ENCODE measurements at places on chromosomes 16 and 17.
A peak's percentile ranks its signal among the peaks of the same experiment; 100 is the strongest.

- DNase-seq, result no peak
Observed at GRCh38 chr17:63833026-63833740, 5.7 kb upstream of the FTSJ3 start.

DNA sequence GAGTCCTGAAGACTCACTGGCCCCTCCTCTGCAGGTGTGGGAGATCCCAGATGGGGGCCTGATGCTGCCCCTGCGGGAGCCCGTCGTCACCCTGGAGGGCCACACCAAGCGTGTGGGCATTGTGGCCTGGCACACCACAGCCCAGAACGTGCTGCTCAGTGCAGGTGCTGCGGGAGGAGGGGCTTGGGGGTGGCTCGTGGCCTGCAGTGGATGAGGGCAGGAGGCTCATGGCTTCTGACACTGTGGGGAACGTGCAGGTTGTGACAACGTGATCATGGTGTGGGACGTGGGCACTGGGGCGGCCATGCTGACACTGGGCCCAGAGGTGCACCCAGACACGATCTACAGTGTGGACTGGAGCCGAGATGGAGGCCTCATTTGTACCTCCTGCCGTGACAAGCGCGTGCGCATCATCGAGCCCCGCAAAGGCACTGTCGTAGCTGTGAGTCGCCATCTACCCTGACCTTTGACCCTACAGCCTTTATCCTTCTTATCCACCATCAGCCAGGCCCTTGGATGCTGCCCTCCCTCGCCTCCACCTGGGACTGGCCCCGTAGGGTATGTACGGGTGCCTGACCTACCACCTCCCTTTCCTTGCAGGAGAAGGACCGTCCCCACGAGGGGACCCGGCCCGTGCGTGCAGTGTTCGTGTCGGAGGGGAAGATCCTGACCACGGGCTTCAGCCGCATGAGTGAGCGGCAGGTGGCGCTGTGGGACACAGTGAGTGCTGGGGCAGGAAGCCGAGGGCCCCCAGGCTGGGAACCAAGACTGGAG, 3.6 kb downstream of the CORO1A start:
- peak; percentile 67 for DNase-seq

DNA sequence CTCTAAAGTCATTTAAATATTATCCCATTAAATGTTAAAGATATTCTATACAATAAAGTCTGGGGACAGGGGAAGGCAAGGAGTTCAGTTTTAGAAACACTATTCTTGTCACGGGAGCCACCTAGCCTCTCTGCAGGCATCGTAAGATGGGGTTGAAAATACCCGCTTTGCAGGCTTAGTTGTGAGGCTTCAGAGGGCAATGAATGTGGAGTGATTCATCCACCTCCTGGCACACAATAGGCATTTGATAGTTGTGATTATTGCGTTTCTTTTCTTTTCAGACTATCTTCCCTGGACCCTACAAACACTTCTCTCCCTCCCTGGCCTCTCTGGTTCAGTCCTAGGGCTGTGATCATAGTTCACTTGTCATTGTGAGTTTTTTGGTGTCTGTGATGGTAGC, 19.6 kb downstream of the GLP2R start:
- no peak for DNase-seq

- DNase-seq, result no peak
Observed at GRCh38 chr17:43822570-43823190, 10.3 kb downstream of the MPP3 start.

- no peak for DNase-seq
Observed at GRCh38 chr17:77535435-77535834, 394.7 kb downstream of the SEC14L1 start.

GRCh38 chr16:85654251-85655095, 34.3 kb downstream of the GINS2 start:
- no peak for DNase-seq

- DNase-seq, result peak; percentile 36
Observed at GRCh38 chr16:11224894-11225676, 30.9 kb downstream of the SOCS1 start.

DNA sequence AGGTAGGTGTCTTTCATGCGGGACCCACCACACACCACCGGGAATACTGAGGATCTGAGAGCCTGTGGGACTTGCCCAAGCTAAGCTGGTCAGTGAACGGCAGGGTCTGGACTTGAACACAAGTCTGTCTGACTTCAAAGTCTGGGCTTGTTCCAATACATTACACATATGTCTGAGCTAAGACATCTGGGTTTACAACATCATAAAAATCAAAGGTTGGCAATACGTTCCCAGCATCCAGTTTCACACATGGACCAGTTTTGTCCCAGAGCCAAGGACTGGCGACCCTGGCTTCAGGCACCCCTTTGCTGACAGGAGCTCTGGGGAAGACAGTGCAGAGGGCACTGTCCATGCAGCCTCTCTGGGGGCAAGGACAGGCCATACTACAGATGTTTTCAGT, 27.9 kb upstream of the AXIN2 start:
- DNase-seq, result no peak

DNA sequence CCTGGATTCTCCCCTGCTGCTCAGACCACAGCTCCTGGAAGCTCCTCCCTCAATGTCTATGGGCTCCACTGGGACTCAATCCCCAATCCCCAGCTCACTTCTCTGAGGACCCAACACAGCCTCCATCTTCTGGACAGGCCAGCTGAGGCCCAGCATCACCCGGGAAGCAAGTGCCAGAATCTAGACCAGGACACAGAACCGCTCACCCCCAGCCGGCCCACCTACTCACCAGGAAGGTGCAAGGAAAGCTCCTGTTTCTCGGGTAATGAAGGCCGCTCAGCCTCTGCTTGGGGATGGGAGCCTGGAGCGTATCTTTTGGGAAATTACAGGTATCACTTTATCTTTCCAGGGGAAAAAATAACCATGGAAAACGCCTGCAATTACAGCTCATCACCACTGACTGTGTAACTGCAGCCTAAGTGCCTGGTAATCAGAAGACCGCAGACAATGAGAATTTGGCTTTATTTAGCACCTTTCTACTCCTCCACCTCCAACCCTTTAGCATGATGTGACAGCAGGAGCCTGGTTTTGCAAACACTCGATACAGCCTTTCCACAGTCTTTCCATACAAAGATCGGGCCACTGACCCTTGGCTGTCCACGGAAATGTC, 49.6 kb upstream of the RPL38 start:
- no peak for DNase-seq

GRCh38 chr16:88512728-88513696, 57.2 kb upstream of the ZC3H18 start:
- DNase-seq, result no peak

DNA sequence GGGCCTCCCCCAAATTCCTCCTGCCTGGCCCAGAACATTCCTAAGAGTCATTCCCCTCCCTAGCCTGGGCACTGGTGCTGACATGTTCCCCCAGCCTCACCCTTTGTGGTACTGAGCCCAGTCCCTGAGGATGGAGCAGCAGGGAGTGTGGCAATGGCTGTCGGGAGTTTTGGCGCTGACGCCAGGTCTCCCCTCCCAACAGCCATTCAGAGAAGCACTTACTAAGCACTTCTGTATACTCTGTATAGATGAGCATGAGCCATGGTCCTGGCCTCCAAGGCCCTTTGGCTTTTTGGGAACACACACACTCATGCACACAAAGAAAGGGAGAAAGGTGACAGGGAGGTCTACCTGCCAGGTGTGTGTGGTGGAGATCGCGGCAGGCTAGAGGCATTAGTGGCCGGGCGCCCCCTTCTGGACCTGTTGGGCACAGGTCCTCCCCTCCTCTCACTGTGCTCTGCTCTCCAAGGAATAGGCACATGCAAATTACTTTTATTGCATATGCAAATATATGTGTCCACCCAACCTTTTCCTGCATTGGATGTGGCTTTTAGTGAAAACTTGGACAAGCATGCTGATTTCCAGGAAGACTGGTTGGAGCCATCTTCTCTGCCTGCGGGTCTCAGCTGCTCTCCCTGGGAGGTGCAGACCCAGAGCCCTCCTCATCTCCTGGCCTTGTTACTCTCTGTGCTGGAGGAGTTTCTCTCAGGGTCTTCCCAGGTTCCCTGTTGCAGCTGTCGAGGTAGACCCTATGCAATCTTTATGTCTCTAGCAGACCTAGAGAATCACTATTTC, 17.4 kb upstream of the C17orf107 start:
- peak; percentile 41 for DNase-seq

DNA sequence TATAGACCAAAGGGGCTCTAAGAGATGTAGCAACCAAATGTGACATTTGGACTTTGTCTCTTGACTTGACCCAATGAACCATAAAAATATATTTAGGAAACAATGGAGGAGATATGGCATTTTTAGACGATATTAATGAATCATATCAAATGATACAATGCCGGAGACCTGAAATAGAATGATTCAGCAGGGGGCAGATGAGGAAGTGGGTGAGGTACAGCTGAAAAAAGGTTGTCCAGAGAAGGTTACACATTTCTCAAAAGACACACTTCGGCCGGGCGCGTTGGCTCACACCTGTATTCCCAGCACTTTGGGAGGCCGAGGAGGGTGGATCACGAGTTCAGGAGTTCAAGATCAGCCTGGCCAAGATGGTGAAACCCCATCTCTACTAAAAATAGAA, 16.5 kb upstream of the SNN start:
- DNase-seq, result peak; percentile 32

DNA sequence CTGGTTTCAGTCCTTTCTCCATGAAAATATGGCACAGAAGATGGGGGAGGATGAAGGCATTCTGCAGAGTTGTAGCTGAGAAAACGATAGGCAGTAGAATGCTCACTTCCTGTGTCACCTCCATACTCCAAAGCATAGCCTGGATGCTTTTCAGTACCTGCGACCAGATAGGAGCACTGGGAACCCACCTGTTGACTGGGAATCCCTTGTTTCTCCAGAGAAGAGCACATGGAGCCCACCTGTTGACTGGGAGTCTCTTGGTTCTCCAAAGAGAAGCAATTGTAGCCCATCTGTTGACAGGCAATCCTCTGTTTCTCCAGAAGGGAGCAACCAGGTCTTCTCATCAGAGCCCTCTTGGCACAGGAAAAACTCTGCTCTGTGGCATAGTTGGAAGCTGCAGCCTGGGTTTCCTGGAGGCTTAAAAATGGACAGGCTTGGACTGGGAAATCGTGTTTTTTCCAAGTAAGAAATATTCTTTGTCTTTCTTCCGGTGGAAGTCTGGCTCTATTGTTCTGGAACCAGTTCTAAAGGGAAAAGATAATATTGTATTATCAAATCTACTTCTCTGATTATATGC, 13.2 kb downstream of the TERF2IP start:
- no peak for DNase-seq

Measured in CD14-positive monocyte (primary cell).